ENCODE measurements at places on chromosomes 2 and 18.

- DNase-seq: no peak
Observed at GRCh38 chr2:47096451-47096850, 58.7 kb downstream of the STPG4 start.

DNA sequence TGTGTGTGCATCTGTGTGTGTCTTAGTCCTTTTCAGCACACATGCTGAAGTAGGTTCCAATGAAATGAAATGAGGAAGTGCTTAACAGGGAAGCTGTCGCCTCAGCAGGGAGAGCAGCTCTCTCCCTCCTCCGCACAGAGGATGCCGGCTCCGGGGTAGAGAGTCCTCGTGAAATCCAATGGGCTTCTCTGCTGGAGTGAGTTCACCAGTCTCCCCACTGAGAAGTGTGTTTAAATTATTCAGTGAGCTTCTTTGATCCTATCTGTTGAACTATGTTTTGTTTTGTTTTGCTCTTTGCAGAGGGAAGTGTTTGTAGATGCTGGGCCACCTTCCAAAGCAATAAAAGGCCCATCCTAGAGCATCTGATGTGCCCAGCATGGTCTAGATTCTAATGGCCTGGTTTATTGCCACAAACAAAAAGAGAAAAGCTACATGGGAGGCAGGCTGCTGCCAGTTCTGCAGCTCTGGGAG, 6.7 kb downstream of the PPP1R7 start:
- no peak for DNase-seq

GRCh38 chr2:197920088-197920487, 115.7 kb downstream of the PLCL1 start:
- no peak for DNase-seq

GRCh38 chr2:234411793-234412192, 85.1 kb downstream of the ARL4C start:
- DNase-seq: no peak
